ENCODE measurements at places on chromosomes 1 and 21. TPM values are rescaled to one million over a fixed set of nuclear protein-coding genes. Genes with fewer than 3 reads are reported as not detected.

Gene LIN28A
- total RNA-seq = not detected

Gene ODR4
- 21.8 TPM for total RNA-seq

DNA sequence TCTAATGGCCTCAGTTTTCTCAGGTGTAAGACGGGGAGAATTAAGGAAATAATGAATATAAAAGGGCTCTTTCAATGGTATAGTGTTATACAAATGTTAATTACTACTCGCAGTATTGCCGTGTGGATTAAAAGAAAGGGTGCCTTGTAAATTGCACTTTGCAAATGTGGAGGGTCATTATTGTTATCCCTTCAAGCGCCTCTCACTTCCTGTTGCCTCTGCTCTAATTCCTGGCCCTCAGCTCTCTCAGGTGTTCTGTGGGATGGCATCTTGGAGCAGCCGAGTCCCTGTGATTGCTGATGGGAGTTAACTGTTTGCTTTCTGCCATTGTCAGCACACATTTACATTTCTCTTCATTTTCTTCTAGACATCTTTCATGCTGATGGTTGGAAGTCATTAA lies 7.1 kb upstream of the S100A11 start:
- no peak for DNase-seq

DNA sequence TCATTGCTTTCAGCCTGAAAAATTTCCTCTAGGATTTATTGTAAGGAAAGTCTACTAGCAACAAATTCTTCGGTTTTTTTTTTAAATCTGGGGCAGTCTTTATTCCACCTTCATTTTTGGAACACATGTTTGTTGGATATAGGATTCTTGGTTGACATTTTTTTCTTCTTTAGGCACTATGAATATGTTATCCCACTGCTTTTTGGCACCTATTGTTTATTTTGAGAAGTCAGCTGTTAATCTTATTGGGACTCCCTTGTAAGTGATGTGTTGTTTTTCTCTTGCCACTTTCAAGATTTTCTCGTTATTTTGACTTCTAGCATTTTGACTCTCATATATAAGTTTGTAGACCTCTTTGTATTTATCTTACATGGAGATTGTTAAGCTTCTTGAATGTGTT lies 99.3 kb downstream of the NPHS2 start:
- no peak for DNase-seq

- no peak for DNase-seq
These were observed 73.8 kb downstream of the MRPL37 start for GRCh38 chr1:54273795-54274163.

All from mesenteric fat pad (tissue), 1 donor.